ENCODE measurements at places on chromosomes 7 and 10. TPM values are rescaled to one million over a fixed set of nuclear protein-coding genes. Genes with fewer than 3 reads are reported as not detected.

DNA sequence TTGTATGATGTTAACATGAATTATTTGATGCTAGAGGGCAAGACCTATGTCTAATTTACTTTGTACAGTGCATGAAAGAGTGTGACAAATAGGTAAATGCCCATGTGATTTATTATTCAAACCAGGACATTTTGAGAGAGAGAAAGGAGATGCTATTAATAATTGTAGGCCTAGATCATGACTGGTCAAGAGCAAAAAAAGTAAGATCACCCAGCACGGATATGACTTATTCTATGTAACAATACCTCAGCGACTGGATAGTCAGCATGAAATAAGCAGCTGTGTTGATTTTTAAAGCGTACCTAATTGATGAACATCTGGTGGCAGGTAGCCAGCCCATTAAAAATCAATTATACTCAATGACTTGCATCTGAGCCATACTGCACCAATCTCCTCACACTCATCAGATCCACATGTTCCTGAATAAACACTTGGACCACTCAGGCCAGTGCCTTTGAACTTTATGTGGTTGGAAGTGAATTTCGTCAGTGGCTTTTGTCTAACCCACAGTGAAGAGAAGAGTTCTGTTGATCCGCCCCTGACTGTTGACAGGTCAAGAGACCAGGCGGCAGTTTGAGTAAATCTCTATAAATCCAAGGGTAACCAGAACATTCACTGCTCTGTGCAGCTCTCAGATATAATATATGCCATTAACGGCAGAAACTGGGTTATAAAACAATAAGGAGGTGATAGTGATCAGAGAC, 435.3 kb downstream of the MDFIC start:
- no peak for DNase-seq

DNA sequence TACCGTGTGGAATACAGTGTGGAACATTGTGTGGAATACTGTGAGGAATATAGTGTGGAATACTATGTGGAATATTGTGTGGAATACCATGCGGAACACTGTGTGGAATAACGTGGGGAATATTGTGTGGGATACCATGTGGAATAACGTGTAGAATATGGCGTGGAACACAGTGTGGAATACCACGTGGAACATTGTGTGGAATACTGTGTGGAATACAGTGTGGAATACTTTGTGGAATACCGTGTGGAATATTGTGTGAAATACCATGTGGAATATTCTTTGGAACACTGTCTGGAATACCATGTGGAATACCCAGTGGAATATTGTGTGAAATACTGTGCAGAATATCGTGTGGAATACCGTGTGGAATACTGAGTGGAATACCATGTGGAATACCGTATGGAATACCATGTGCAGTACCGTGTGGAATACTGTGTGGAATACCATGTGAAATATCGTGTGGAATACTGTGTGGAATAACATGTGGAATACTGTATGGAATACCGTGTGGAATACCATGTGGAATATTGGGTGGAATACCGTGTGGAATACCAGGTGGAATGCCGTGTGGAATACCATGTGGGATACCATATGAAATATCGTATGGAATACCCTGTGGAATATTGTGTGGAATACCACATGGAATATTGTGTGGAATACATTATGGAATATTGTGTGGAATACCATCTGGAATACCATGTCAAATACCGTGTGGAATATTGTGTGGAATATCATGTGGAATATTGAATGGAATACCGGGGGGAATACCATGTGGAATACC, 133.1 kb upstream of the CHST15 start:
- DNase-seq = no peak

- DNase-seq = no peak
These were observed 623.1 kb upstream of the MGMT start for GRCh38 chr10:128843972-128844371.

GRCh38 chr7:27242555-27243339, at the start of gene EVX1:
Gene EVX1, plus strand, starts transcription at chr7:27242802. Its CDS starts 229 bp downstream, at chr7:27243031.
- no peak for DNase-seq

DNA sequence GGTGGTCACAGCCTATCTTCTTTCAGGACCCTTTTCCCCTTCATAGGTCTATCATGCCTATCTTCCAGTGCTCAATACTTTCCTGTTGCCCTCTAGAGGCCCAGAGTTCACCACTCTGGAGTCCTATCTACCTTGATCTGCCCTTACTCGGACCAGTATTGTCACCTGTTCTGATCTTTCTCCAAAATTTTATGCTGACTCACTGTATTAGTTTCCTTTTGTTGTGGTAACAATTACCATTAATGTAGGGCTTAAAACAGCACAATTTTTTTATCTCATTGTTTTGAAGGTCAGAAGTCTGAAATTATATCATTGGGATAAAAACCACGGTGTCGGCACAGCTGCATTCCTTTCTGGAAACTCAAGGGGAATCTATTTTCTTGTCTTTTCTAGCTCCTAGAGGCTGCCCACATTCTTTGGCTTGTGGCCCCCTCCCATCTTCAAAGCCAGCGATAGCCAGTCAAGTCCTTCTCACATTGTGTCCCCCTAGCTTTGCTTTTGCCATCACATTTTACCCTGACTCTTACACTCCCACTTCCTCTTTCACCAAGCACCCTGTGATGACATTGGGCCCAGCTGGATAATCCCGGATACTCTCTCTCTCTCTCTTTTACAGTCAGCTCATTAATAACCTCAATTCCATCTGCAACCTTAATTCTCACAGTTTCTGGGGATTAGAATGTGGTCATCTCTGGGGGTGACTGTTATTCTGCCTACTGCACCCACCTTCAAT, 54.6 kb downstream of the TFAM start:
- DNase-seq = no peak

DNA sequence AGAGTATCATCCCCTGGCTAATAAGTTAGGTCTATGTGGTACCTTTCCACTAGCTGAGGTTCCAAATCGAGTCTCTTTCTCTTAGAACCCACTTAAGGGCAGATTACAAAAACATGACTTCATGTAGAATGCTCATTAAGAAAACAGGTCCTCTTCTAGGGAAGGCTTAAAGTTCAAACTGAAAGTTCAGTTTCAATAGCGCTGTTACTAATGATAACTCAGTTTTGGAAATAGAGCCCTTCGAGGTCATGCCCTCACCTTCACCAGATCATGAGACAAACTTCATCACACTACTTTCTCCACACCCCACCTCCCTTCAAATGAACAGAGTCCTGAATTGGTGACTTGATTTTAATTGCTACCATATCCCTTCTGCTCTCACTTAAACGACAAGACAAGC, 26.2 kb downstream of the HGF start:
- no peak for DNase-seq

- DNase-seq = no peak
These were observed 61.4 kb upstream of the NME8 start for GRCh38 chr7:37786741-37787569.

TAS2R4 gene
- 8.1 TPM for total RNA-seq

DNA sequence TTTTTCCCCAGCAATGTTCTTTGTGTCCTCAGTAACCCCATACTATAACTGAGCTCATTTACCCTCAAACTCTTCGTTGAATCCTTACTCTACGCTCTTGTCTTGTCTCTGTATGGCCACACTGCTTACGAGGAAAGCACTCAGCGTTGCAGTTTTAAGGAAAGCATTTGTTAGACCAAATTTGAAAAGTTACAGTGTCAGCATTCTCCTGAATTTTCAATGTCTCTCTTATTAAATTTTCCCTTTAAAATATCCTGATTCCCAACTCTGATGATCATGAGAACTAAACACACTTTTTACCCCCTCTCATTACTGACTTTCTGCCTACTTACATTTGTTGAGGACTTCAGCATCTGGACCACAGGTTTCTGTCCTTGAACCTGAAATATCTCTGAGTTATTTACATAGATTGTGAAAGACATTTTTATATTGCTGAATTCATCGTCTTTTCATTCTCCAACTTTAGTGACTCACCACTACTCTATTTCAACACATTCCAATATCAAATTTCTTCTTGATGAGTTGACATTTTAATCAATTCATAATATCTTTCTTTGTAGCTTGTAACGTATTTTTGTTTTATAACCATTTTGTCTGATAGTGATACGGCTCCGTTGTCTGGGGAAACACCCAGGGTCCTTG, 19.8 kb upstream of the VWDE start:
- no peak for DNase-seq

GRCh38 chr10:26432938-26433337, 5.2 kb upstream of the APBB1IP start:
- DNase-seq = no peak
